ENCODE measurements at places on chromosomes 5 and 9.

GRCh38 chr5:55866934-55867333 is 15.8 kb downstream of the IL31RA start:
- no peak for DNase-seq

- no peak for DNase-seq
These were observed 171.6 kb downstream of the RMI1 start for GRCh38 chr9:84152204-84152603.

DNA sequence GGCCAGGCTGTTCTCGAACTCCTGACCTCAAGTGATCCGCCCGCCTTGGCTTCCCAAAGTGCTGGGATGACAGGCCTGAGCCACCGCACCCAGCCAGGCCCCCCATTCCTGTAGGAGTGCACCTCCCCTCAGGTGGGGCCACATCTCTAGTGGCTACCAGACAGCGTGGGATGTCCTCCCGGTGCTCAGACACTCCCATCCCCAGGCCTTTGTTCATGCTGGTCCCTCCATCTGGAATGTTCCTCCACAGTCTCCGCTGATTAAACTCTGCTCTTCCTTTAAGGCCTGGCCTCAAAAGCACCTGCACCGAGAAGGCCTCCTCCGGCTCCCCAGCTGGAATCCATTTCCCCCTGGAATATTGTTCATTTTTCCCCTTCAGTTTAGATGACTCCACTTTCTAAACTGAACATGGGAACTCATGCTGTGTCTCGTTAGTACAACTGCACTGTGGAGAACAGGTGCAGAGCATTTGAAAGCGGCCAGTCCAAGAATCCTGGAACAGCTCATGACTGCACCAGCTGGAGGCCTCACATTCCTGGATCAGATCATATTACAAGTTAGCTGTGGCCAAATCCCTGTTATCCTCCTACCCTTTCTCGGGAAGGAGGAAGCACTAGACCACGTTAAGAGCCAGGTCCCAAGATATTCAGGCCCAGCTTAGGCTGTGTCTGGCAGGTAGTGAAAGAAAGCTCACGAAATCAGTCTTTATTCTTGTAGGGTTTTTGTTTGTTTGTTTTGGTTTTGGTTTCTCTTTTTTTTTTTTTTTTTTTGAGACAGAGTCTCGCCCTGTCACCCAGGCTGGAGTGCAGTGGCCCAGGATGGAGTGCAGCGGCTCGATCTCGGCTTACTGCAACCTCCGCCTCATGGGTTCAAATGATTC is 10.8 kb upstream of the PRRC2B start:
- no peak for DNase-seq

DNA sequence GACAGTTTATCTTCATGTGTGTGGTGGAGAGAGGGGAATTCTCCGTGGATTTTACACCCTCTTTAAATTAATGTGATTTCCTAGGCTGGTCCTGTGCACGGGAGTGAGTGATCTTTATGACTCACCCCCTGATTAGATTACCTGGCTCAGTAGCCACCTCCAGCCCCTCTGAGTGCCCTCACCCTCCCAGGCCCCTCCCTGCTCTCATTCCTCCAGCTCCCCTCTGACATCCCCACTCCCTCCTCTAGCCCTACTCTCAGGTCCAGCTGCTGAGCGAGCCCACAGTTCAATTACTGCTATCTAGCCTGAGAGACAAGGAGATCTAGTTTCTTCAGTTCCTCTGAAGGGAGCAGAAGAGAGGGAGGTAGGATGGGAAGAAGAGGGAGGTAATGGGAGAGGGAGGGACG is 61.8 kb upstream of the ARAP3 start:
- DNase-seq: no peak

GRCh38 chr9:120608421-120608820 is 28.5 kb upstream of the CDK5RAP2 start:
- DNase-seq: no peak

DNA sequence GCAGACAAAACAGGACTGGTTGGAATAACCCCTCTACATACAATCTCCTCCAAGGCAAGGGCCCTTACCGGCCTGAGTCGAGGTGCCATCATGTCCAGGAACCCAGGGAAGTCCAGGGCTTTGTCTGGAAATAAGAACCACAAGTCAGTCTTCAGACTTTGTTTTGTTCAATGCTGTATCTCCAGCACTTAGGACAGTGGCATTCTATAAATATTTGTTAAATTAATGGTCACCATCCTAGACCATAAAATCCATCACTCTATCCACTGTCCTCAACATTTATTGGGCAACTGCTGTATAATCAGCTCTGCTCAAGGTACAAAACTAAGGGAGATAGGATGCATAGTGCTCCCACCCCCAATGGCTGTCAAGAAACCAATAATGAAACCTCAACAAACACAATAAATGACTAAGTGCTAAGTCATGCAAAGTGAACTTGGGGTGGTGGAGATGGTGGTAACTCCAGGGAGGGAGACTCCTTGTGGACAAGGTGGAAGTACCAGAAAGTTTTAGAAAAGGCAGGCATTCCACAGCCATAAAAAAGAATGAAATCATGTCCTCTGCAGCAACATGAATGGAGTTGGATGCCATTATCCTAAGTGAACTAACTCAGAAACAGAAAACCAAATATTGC is 5.0 kb downstream of the RELL2 start:
- DNase-seq: no peak

DNA sequence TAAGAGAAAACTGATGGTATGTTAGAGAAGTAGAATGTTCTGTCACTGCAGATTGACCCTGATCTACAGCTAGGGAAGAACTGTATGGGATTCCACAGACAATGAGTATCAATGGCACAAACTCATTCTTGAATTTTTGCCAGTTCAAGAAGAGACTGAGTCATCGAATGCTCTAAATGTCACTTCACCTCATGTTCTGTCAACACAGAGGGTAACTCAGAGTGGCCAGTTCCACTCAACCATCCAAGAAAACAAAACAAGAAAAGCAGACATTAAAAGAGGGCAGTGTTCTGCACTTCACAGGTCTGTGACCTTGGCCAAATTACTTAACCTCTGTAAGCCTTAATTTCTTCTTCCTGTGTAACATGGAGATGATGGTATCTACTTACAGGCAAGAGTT is 132.2 kb upstream of the HMHB1 start:
- no peak for DNase-seq

- DNase-seq: no peak
These were observed 75.5 kb upstream of the ELL2 start for GRCh38 chr5:96037128-96037527.

GRCh38 chr5:157496864-157497263 is 36.9 kb downstream of the NIPAL4 start:
- DNase-seq: no peak

GRCh38 chr5:149452665-149453617 is 73.8 kb upstream of the IL17B start:
- DNase-seq: no peak

- no peak for DNase-seq
These were observed 3.3 kb upstream of the GRM6 start for GRCh38 chr5:178998441-178998840.

DNA sequence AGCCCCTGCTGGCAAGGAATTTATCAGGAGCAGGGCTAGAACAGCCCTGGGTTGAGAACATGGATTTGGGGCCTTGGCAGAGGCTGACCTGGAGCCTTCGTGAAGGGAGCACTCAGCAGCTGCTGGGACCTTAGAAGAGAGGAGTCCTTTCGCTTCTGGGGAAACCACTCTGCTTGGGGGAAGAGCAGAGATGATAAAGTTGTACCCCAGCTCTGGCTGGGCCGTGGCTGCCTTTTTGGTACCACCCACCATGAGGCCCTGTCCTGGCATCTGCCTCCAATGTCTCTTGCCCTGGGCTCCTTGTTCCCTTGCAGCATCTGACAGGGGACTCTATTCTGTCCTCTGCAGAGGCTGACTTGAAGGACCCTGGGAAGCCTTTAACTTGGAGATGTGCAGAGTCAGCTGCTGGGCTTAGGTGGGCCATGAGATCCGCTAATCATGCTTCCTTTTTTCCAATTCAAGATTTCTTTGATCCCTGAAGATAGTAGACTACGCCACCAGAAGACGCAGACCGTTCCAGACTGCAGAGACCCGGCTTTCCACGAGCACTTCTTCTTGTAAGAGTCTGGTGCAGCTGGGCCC is 20.2 kb downstream of the RGS3 start:
- no peak for DNase-seq

DNA sequence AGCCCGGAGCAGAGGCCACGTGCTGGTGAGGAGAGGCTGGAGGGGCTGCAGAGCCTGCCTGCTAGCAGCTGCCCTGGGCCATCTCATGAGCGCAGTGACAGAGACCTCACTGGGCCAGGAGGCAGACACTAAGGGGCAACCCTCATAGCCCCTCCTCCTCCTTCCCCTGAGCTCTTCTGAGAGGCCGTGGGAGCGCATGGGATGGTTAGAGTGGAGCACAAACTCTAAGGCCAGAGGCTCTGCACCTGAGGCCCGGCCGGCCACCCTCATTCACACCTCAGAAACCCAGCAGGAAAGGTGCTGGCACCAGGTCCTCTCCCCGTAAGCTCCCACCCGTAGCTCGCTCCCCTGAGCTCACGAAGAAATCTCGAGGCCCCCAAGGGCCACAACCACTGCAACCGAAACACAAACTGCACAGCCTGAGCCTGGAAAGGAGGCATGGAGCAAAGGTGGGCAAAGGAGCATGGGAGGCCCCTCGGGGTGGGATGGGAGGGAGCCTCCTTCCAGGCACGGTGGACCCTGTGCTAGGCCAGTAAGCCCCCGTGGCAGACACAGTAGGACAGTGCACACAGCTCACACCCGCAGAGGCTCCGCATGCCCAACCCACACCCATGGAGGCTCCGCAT is 17.7 kb downstream of the CAMSAP1 start:
- no peak for DNase-seq

DNA sequence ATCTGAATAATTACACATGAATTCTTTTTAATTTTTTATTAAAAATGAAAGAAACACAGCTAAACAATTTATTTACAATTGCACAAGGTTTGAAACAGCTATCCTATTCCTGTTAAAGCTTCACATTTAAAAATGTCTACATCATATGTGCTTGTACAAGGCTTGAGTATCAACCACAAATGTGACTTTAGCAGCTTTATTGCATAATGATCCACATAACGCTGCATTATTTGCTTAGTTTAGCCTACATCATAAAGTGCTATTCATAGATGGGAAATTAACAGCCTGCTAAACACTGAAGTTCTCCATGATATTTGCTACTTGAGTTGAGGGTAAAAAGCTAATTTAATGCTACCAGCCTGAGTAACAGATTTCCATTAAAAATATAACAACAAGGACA is 45.0 kb downstream of the TRIM36 start:
- DNase-seq: no peak

DNA sequence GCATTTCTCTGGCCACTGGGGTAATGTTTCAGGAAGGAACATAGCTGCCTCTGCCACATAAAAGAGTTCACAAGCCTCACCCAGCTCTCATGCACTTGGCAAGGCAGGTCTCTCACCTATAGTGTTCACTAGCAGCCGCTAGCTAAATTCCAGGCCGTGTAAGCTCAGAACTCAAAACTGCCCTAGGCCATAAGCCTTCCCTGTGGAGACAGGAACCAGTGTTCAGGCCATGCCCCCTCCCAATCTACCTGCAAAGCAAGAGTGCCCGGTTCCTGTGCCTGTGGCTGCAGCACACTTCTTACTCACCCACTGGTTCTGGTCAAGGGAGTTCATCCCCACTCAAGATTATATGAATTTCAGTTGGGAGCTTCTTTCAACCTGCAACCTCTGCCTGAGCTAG is 60.7 kb upstream of the ZNF169 start:
- DNase-seq: no peak

- DNase-seq: no peak
These were observed 71.0 kb downstream of the C5orf15 start for GRCh38 chr5:133897431-133897830.

DNA sequence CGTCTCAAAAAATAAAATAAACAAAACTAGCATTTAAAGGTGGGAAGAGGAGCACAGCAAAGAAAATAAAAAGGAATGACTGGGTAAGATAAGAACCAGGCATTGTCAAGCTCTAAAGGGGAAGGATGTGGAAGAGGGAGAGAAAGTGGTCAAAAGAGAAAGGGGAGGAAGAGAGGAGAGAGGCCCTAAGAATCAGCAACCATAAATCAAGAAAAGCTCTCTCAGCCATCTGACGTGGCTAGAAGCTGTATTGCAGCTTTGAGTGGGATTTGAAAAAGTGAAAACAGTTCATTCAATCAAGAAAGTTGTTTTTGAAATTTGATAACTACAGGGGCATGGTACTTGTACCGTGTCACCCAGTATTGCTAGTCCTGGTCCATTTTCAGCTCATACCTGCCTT is 45.4 kb upstream of the F2R start:
- DNase-seq: no peak

DNA sequence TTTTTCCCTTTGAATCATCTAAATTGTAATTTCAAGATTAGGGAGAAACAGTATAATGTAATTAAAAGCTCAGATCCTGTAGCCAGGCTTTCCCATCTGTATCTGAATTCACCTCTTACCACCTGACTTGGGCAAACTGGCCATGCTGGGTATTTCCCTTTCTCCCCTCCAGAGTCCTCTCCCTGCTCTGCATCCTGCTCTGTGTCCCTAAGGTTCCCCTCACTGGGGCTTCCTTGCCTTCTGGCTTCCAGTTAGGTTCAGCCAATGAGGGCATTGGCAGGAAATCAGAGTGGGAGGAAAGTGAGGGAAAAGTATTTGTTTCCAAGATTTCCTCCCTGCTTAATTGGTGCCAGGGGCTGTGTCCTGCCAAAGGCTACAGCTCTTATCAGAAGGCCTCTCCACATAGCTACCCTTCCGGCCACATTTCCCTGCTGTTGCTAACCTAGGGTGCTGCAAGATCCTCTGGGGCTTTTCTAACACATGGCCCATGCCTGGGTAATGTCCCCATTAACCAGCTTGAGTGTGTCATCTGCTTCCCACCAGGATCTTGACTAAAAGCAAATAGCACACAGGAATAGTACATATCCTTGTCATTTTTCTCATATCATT is 51.0 kb upstream of the MPDZ start:
- no peak for DNase-seq

DNA sequence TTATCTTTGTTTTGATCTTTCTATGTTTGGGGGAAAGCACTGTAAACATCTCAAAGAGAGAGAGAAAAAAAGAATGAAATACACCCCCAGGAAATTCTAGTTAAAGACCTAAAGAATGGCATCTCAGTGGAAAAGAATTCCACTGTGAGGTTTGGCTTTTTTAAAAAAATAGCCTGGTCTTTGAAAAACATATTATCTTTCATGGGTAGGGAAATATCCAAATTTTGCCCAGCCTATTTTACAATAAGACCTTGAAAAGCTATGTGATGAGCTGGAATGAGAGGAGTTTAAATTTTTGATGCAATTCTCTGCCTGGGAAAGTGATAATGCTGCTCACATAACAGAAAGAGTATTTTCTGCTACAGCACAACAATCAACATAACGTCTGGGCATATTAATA is 348.1 kb upstream of the WWC1 start:
- no peak for DNase-seq

GRCh38 chr5:160470437-160471361 is 49.0 kb downstream of the PTTG1 start:
- no peak for DNase-seq
